ENCODE measurements at places on chromosomes 3 and 15. TPM values are rescaled to one million over a fixed set of nuclear protein-coding genes. Genes with fewer than 3 reads are reported as not detected.

DNA sequence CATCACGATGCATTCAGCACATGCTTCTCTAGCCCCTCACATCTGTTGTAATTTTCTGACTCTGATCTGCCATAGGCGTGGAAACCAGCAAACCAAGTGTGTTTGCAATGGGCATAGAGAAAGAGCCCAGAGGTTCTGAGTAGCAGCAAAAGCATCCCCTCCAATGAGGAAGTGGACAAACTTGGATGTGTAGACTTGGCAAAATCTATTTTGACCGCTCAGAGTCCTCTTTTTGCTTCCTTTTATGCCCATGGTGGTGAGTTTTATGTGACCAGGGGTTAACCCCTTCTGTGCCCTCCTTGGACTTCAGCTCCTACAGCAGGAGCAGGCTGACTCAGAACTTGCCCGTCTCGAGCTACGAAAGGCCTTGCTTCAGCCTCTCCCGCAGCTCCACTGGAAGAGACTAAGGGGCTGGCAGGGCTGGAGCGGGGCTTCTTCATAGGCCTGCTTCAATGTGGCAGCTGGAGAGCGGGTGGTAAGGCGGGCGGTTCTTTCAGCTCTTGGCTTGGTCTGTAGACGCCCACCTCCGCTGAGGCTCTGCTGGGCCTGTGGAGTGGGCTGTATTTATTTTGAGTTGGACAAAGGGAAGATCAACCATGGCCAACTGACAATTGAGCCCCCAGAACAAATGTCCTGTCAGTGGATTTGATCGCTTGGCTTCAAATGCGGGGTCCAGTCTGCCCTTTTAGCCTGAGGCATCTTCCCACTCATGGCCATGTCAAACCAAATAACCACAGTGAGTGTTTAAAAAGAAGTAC lies 6.5 kb upstream of the ETV5 start:
- DNase-seq, result no peak

DNA sequence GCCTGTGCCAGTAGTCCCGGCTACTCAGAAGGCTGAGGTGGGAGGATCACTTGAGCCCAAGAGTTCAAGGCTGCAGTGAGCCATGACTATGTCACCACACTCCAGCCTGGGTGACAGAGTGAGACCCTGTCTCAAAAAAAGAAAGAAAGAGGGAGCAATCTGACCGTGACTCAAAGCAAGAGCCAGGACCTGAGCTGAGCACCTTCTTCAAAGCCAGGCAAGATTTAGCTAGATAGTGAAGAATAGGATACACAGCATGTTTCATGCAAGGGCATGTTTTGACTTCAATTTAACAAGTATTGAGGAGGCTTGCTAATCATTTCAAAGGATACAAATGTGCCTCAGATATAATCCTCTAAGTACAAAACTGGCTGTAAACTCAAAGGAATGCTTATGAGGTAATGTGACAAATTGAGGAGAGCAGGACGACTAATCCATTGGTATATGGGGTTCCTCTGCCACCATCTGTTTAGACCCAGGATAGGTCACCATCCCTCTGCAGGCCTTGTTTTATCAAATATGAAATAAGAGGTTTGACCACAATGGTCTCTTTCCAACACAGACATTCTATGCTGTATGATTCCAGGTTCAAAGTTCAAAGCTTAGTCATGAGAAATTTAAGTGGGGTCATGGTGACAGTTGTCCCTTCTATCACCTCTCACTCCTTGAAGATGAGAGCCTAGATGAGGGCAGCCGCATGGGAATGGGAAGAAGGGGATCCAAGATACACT lies 33.2 kb downstream of the RAB27A start:
- no peak for DNase-seq

Gene PP2D1
- polyA plus RNA-seq, result 1.1 TPM

Gene REC114
- polyA plus RNA-seq, result not detected

Gene GOLGA8S
- polyA plus RNA-seq, result 1.4 TPM

Gene NUDT16
- polyA plus RNA-seq, result 45.3 TPM

All from left kidney (tissue), 8 donors.